ENCODE measurements at places on chromosomes 6 and 20.
A peak's percentile ranks its signal among the peaks of the same experiment; 100 is the strongest.

- peak; percentile 10 for DNase-seq
These were observed 707.0 kb downstream of the EPM2A start for GRCh38 chr6:145028144-145028818.

DNA sequence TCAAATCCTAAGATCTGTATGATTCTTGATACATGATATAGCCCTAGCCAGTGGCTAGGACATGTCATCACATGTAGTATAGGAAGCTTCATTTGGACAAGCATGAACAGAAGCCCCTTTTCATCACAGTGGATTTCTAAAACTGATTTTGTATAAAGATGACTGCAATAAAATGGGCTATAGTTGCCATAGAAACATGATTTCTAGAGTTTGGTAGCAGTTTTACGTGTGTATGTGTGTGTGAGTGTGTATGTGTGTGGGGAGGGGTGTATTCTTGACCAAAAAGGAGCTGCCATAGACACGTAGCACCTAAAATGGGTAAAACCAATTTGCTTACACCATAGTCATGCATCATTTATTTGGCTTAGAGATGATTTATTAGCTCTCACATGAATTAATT lies 200.5 kb upstream of the CNR1 start:
- no peak for DNase-seq

DNA sequence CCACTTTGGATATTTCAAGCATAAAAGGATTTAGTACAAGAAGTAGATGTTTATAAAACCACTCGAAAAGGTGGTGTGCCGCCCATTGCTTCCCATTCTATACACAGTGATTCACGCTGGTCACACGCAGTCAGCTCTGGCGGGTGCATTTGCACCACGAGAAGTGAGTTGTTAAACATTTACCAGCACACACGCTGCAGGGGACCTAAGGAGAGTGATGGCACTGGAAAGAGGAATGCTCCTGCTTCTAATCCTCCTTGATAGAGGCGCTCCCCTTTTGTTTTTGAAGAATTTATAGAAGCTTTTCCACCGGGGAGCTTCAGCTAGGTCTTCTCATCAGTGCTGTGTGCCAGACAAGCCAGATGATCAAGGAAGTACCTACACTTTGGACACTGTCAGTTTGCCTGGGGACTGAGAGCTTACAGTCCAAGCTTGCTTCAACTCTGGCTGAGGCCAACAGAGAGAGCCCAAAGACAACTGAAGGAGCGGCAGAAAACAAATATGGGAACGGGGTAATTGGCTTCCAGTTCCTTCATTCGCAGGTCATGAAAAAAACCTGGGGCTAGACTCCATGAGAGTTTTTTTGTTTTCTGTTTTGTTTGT lies 31.2 kb downstream of the MUC22 start:
- no peak for DNase-seq

DNA sequence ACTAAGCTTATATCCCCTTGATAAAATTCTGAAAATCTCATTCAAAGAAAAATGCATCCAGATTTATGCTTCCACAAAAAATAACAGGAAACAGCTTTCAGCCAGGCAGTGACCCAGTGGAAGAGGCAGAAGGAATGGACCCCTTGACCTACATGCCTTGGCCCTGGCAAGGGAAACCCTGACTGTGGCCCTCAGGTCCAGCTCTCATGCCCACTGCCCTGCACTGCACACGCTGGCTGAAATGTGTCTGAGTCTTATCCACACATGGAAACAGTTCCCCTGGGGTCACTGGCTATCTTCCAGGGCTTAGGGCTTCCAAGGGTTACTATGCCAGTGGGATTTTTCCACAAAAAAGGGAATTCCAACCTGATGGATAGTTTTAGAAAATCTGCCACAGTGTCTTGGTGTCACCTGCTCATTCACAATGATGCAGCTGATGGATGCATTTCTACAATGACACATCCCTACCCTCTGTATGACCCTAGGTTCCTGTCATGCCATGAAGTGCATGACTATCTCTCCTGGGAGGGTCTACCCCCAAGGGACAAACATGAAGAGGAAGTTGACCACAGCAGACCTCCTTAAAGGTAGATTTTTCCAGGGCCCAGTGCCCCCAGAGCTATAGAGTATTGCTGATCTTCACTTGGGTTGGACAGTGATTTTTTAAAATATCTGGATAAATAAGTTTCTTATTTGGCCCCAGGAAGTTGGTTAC lies 121.9 kb upstream of the CD93 start:
- DNase-seq, result no peak

- no peak for DNase-seq
These were observed 64.4 kb downstream of the SLC23A2 start for GRCh38 chr20:4936851-4937406.
